ENCODE measurements at places on chromosomes 11 and 22.

DNA sequence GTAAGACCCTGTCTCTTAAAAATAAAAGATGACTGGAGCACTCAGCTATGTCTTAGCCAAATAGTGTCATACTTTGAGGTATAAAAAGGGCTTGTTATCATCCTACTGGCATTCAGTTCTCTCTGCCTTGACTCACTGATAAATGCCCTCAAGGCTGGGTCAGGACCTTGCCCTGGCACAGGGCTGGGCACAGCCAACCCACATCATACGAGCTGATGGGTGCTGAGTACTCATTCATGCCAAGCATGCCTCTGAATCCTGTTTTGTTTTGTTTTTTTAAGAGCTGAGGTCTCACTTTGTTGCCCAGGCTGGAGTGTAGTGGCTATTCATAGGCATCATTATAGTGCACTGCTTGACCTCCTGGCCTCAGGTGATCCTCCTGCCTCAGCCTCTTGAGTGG is 1.9 kb downstream of the SMTNL1 start:
- DNase-seq: no peak

DNA sequence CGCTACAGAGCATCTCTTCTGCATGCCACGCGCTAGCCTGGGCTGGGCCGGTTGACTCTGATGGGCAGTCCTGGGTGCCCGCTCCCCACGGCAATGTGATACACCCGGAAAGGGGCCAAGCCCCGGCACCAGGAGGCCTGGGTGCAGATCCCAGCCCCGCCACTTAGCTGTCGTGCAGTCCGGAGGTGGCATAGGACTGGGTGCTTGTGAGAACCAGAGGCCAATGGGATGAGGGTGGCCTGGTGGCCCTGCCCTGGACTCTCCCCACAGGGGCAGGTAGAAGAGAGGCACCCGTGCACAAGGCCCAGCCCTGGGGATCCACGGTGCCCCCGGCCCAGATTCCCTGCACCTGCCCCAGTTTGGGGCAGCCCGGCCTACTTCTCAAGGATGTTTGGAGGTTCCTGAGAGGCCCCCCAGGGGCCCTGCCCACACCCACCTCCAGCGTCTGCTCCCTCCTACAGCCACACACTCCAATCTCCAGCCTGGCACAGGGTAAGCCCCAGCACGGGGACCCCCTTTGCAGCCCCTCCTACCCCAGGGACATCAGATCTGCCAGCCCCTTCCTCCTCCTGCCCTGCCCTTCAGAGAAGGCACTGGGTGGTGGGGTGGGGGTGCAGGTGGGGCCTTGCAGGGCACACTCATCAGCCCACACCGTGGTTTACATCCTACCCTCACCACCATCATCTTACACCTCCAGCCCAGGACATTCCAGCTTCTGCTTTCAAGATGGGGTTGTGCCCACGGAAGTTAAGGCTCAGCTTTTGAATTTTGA is 66.9 kb downstream of the CYTH4 start:
- DNase-seq: no peak

DNA sequence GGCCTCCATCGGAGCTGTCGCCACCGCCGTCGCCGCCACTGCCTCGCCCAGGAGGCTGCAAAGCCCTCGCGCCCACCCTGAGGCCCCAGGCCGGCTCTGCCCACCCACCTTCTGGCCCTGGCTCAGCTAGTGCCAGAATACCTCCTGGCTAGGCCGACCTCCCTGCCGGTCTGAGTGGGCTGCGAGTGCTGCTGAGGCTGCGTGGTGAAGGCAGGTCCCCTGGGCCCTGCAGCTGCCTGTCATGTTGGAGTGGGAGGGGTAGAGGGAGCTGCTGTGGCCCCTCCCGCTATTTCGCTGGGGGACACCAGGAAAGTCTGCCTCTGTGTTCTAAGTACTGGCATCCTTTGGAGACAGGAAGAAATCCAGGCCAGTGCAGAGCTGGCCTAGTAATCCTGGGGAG is 34.2 kb downstream of the LRRC10B start:
- no peak for DNase-seq

DNA sequence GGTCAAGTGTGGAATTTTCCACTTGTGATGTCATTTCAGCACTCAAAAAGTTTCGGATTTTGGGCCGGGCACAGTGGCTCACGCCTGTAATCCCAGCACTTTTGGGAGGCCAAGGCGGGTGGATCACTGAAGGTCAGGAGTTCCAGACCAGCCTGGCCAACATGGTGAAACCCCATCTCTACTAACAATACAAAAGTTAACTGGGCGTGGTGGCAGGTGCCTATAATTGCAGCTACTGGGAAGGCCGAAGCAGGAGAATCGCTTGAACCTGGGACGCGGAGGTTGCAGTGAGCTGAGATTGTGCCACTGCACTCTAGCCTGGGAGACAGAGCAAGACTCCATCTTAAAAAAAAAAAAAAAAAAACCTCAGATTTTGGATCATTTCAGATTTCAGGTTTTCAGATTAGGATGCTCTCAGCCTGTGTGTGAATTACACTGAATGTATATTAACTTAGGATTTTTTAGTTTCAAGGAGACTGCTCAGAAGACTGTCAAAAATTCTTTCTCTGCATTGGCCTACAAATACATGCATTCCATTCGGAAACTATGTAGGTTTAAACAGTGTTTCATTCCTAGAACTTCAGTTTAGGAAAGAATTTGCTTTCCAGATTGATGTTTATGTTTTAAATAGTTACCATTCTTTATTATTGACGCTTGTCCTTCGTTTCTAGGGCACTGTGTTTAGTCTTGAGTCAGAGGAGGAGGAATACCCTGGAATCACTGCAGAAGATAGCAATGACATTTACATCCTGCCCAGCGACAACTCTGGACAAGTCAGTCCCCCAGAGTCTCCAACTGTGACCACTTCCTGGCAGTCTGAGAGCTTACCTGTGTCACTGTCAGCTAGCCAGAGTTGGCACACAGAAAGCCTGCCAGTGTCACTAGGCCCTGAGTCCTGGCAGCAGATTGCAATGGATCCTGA is 48.0 kb downstream of the BID start:
- DNase-seq: no peak

DNA sequence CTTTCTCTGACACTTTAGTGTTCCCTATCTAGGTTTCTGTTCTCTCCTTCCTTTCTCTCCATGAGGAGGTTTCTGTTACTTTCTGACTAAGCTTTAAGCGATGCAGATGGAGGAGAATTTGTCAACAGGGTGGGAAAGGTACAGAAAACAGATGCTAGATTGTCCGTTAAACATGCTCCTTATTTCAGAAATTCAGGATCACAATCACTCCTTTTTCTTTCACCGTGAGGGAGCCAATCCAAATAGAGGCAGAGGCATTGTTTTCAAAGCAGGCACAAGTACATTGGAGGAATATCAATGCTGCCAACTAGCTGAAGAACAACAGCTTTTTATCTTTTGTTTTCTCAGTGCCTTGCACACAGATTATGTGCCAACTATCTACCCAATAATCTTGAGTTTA is 215.7 kb upstream of the FOLH1 start:
- no peak for DNase-seq

GRCh38 chr11:96169250-96169649 is 173.7 kb downstream of the MAML2 start:
- no peak for DNase-seq

DNA sequence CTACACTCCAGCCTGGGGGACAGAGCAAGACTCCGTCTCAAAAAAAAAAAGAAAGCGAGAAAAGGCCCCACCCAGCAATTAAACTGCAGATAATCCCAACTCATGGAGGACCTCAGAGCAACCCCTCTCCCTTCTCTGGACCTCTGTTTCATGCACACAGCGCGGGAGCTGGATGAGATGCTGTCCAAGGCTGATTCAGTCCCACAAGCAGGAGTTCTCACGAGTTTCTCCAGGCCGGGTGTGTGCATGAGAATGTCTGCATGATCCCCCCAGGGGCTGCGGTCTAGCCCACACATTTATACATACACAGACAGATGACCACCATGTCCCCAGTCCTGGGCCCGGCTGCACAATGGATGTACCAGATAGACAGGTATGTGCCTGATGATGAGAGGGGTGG is 19.4 kb downstream of the ELFN2 start:
- DNase-seq: no peak

DNA sequence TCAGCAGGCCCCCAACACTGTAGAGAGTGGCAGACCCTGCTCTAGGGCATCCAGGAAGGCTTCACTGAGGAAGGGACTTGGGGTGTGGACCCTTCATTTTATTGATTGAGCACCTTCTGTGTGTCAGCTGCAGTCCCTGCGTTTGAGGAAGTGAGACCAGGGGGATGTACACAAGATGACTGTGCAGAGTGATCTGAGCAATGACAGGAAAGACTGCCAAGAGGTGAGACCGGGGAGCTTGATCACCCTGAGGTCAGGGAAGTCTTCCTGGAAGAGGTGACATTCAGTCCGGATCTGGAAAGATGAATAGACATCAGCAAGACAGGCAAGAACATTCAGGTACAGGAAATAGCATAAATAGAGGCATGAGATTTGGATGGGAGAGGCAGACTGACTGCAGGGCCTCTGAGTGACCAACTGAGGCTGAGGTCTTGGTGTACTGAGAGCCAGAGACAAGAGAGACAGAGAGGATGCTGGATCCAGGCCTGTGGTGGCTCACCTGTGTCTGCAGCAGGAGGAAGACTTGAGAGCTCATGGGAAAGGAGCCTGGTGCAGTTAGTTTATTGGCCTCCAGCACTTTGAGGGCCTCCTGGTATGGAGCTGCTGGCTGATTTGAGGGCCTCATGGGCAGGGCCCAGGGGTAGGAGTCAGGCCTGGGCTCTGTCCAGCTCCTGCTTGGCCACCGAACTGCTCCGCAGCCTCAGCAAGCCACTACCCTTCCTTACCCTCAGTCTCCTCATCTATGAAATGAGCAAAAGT is 5.2 kb downstream of the DGAT2 start:
- no peak for DNase-seq

DNA sequence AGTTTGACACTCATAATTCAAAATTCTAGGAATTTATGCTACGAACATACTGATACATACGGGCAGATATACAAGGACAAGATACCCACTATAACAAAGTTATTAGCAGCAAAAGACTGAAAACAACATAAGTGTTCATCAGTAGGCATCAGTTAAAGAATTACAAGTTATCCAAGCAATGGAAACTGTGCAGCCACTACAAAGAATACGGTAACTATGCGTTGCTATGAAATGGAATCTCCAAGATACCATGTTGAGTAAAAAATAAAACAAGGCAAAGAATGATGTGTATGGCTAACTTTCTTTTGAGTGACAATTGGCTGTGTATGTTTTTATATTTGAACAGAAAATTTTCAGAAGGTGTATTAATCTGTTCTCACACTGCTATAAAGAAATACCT is 151.7 kb downstream of the ADAMTS15 start:
- DNase-seq: no peak

GRCh38 chr22:32079130-32080089 is 36.3 kb downstream of the SLC5A1 start:
- no peak for DNase-seq

DNA sequence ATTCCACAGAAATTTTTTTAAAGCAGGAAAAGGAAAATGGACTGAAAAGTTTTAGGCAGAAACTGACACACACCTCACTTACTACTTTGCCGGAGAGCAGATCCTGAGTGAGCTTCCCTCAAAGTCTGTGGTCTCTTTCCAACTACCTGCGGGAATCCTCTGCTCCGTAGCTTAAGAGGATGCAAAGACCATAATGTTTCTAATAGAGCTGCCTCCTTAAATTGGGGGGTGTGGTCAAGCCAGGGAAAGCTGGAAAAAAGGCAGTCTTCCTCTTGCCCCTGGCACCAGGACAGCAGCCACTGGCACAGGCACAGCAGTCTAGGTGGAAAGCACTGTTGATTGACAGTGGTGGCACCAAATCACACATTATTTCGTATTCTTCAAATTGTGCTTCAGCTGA is at the start of gene ETS1:
ETS1 (minus strand) TSS at position 144 of the 400 bp plus-strand sequence. CDS start 14,428 bp downstream, outside the sequence.
- no peak for DNase-seq

DNA sequence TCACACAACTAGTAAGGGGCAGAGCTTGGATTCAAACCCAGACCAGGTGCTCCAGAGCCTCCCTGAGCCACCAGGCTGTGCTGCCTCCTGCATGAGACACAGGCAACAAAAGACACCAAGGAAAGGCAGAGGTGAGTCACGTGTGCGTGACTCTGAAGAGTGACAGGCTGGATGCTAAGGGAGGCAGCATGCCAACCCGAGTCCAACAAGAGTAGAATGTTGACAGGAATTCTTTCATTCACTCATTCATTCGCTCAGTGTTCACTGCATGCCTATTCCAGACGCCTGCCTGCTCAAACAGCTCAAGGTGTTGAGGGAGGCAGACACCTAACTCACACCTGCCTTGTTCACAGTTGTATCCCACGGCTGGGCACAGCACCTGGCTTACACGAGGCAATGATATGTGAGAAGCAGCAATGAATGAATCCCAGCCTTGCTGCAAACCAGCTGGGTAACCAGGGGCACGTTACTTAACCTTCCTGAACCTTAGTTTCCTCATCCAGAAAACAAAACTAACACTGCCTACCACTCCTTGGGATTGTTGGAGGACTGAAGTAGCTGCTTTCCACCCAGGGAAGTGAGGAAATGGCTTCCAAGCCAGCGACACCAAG is 73.8 kb upstream of the ARFGAP3 start:
- DNase-seq: no peak

GRCh38 chr11:126646701-126647557 is 291.4 kb downstream of the ST3GAL4 start:
- no peak for DNase-seq

DNA sequence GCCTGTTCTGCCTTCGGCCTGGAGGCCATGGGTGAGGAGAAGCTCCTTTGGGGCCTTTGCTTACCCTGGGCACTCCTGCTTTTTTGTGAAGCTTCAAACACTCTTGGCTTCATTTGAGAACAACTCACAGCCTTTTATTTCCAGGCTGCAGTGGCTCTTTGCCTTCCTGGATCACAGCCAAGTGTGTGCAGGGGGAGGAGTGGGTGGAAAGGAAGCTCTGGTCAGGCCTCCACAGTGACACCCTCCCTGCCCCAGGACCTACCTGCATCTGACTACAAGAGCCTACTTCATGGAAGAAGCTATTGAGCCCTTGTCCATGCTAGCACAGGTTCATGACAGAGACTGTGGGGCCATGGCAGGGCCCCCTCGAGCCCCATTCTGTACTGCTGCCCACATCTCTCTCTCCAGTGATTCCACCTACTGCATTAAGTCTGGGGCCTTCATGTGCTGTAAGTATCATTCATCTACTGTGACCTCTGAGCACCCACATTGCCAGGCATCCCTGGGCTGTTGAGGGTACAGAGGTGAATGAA is 52.3 kb downstream of the GAB4 start:
- no peak for DNase-seq

DNA sequence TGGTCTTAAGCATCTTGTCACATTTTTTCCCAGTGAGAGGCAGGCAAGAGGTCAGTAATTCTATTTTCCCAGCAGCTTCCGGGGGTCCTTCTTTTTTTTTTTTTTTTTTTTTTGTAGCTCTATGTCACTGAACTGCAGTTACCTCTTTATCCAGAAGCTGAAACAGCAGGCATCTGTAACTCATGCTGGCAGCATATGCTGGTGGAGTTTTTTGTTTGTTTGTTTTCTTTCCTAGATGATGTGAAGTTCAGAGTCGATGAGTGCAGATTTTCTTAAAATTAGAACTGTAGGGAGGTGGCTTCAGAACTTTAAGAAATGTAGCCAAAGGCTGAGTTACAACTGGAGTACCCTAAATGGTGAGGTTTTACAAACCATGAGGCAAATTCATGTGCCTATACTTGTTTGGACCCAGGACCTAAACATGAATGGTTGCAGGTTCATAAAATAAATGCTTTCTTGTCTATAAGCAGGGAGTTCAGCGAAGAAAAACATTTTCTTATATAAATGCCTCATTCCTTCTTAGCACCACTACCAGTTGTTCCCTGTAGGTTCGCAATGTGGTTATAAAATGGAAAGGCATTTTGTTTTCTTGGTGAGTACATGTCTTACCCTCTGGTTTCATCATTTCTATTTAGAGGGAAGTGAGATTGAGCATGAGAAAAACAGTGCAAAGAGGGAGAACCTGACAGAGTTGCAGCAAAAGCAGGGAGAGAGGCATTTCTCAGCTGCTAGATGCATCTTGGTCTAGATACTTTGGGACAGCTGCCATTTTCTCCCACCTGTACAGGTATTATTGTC is 84.0 kb downstream of the TRIM44 start:
- no peak for DNase-seq

Data from NCI-H187 (cell line).